ENCODE measurements at places on chromosomes 1 and 21.

- no peak for DNase-seq
Measured at GRCh38 chr1:230821346-230821745, 47.0 kb downstream of the C1orf198 start.

- no peak for DNase-seq
Measured at GRCh38 chr1:219179293-219179692, 5.6 kb downstream of the LYPLAL1 start.

- DNase-seq, result no peak
Measured at GRCh38 chr1:217134857-217135568, 411.8 kb upstream of the ESRRG start.

- no peak for DNase-seq
Measured at GRCh38 chr1:4033129-4033676, 133.1 kb upstream of the C1orf174 start.

Measured in AG04450 (cell line).